ENCODE measurements at places on chromosomes 1 and 21.

- no peak for DNase-seq
These were observed 5.8 kb upstream of the CTSE start for GRCh38 chr1:206029484-206029883.

DNA sequence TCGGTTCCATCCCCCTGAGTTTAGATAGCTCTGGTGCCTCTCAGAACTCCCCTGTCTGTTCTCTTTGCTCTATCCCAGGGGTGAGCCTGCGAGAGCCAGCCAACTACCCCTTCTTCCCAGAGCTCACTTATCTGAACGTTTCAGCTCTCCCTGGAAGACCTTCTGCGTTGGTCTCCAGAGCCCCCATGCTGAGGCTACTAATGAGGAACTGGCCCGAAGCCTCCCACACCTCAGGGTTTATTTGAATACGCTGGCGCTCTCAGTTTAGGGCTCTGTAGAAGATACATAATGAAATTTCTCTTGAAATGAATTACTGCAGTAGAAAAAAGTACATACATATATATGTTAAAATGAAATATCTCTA lies 43.5 kb downstream of the TCEANC2 start:
- DNase-seq: no peak

GRCh38 chr1:12171206-12172041 lies 4.6 kb downstream of the TNFRSF1B start:
- no peak for DNase-seq

DNA sequence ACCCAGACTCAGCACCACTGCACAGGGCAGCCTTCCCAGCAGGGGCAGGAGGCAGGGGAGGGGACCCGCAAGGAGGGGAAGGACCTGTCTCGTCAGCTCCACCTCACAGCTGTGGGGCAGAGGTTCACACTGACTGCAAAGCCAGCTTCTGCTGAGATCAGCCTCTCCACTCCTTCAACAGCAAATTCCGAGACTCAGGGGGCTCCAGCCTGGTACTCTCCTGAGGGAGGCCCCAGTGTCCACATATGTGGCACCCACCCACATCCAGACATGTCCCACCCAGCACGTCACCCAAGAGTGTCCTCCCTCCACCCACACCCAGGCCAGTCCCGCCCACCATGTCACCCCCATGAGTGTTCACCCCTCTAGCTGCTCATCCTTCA lies 329.5 kb downstream of the NPHP4 start:
- no peak for DNase-seq

DNA sequence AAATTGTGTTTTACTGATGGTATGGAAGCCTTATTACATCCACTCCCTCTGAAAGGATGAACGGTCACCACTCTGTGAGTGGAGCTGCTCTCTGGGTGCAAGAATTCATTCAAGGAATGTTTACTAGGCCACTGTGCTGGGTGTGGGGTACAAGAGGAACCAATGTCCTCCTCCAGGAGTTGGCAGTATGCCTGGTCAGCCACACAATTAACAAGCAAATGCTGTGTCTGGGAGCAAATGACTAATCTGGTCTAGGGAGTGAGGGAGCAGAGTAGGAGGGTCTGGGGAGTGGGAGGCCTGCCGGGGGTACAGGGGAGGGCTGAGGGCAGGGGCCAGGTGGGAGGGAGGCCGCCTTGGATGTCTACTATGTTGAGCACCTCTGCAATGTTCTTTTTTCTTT lies 27.2 kb upstream of the TDRD10 start:
- no peak for DNase-seq

DNA sequence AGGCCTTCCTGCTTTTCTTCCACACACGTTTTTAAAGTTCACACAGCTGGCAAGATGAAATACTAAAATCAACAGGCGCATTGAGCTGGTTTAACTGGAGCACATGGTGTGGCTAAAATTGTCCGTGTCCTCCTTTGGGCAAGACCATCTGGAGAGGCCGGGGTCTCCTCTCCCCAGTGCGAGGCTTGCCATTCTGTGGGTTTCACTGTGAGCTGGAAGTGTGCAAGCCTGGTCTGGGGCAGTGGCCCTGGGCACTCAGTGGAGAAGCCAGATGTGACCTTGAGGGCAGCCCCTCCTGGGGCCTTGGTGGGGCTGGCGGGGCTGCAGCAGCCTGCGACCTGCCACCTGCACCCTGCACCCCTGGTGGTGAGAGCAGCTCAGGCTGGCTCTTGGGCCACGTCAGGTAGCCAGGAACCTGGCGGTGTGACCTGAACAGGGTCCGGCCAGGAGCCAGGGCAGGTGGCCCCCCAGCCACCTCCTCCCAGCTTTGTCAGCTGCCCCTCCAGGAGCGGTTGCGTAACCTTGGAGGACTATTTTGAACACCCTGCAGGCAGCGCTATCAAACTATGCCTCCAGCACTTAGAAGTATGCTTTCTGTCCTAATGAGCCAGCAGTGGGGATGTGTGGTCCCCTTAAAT lies 52.4 kb downstream of the SLC37A1 start:
- DNase-seq: no peak

DNA sequence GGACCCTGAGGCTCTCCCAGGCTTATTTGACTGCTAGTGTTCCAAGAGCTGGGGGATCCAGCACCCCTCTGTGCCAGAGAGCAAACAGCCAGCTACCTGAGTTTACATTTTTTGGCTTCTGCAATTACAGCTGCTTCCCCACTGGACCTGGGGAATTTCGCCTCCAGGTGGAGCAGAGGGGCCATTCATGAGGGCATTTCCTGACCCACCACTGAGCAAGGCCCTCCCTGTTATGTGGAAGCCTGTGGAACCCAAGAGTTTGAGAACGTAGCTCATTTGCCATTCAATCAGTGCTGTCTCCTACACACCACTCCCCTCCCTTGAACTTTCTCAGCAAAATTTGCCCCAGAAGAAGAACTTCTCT lies 42.7 kb upstream of the TMEM51 start:
- no peak for DNase-seq
